ENCODE measurements at places on chromosomes 6 and 20.

DNA sequence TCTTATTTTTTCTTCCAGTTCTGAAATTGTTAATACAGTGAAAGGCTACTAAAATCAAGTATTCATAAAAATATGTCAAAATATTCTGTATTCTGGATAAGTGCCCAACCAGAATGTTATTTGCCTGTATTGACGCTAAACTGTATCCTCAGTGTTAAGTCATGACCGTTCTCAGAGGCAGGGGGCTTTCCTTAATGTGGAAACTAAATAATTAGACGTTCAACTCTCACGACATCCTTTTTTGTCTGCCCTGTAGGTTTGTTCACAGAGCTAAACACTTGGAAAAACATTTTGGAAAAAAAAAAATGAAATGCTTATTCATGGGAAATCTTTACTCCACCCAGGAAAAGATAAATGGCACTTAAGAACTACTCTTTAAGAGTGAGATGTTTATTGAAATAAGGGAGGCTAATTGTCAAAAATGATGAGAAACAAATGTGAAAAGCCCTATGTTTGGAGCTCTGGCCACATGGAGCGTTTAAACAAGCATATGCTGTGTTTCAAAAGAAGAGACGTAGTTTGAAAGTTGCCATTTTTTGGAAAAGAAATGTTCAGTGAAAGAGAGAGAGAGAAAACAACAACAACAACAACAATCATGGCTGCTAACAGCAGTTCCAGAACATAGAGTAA is 453.1 kb upstream of the MARCKS start:
- DNase-seq, result no peak

- no peak for DNase-seq
Measured at GRCh38 chr6:31782126-31782855, 5.2 kb upstream of the VWA7 start.

GRCh38 chr6:134623401-134623800 is 305.5 kb upstream of the SGK1 start:
- DNase-seq, result no peak

DNA sequence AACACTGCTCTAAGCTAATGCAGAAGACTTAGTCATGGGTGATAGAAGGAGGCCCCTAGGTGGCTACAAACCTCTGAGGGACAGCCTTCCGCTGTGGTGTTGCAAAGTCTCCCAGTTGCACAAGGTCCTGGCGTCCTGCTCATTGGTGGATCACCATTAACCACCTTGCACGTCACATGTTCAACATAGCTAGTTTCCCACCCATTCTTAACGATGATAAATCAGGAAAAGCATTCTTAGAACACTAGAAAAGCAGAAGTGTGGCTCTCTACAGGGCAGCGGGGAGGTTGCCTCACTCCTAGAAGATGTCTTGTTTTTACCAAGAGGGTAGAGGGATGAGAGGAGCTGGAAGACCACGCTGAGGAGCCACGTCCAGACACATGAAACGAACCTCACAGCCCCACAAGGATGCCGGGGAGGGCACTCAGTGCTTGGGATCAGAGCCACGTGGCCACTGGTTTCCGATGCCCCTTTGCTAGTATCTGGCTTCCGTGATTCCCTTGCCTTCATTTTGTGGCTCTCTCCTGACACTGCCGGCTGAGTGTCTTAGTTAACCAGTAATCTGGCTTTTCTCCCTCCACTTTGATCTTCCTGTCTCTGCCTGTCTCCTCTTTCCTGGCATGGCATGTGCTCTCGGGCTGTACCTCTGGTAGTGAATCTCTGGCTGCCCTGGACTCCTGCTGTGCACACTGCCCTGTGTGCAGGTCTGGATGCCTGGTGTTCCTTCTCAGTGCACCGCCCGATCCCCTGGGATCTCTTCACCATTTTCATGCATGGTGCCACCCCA is 91.4 kb upstream of the NEDD9 start:
- no peak for DNase-seq

DNA sequence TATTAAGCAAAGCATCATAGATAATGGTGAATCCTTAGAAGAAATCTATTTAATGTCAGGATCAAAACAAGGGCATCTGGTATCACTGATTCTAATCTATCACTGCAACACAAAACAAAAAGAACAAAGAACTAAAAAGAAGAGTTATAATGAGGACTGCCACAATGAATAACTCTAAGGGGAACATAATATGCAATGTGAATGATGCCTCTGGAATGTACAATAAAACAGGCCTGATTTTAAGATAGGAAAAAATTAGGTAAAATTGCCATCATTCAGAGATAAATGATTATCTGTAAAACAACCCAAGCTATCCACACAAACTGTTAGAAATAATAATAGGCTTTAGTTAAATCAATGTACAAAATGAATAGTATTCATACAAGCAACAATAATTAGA is 936.7 kb upstream of the CITED2 start:
- DNase-seq, result no peak

DNA sequence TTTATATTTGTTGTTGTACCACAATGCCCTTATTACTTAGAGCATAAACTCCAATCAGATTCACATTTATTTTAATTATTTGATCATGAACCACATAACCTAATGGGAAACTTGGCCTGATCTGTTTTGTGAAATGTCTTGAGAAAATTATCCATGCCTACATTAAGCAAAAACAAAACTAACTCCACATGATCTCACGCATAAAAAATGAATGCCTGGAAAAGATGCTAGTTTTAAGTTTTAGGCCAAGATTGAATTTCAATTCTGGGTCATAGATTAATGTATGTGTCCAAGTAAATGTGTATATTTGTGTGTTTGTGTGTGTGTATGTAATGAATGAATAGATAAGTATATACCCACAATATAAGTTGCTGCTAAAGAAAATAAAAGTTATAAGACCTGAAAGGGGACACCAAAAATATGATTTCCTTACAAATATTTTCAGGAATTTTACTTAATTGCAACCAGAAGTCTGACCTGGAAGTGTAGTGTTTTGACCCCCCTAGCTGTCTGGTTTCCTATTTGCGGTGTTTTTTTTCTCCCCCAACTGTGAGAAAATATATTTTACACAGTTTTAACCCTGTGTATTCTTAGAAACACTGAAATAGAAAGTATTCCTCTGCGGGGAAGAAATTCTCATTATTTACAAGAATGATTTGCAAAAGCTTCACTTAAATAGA is 97.2 kb downstream of the JAG1 start:
- no peak for DNase-seq

DNA sequence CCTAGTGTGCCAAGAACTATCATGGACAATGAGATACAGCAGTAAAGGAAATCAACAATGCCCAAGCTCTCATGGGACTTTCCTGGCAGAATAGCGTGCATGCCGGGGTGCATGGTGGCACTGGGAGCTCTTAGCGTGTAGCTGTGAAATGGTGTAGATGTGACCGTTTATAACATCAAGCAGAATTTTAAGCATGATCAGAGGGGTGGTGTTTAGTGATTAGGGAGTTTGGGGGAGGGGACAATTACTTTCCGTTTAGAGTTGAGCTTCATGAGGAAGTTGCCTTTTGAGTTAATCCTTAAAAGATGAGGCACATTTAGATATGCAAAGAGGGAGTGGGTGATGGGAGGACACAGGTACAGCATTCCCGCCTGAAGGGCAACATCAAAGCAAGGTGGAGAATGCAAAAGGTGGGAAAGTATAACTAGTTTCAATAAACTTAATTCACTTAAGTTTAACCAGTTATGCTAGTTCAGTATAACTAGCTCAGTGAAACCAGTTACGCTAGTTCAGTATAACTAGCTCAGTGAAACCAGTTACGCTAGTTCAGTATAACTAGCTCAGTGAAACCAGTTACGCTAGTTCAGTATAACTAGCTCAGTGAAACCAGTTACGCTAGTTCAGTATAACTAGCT is 661.6 kb downstream of the QKI start:
- DNase-seq, result no peak

DNA sequence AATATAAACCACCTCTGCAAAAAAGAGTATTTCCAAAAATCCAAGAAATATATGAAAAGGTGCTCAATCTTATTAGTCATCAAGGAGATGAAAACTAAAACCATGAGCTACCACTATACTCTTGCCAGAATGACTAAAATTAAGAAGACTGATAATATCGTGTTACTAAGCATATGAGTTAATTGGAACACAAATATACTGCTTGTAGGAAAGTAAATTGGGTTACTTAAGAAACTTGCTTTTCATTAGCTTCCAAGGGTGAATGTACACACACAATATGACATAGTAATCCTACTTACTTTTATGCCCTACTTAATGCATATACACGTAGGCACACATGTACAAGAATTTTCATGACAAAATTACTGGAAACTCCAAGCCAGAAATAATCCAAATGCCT is 3.4 kb downstream of the THEMIS start:
- DNase-seq, result no peak

DNA sequence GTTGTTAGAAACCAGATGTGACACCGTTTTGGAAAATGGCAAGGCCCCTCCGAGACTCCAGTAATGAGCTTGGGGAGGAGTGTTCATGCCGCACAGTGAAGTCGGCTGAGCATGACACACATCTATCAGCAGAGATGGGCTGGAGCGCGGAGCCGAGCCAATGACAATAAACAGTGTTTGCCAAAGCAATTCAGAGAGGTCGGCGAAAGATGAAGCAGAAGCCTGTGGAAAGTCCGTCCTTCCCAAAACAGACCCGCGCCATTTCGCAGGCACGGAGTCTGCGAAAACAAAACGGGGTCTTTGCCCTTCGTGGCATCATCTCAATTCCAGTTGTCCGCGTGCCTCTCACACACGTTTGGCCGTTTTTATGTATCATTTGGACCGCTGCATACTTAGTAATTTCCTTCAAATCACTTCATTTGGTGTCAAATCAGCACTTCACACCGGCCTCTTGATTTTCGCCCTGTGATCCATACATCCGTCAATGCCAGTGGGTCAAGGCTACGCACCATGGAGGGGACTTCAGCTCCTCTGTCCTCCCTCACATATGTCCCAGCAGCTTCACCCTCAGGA is 71.3 kb downstream of the SULF2 start:
- DNase-seq, result no peak

DNA sequence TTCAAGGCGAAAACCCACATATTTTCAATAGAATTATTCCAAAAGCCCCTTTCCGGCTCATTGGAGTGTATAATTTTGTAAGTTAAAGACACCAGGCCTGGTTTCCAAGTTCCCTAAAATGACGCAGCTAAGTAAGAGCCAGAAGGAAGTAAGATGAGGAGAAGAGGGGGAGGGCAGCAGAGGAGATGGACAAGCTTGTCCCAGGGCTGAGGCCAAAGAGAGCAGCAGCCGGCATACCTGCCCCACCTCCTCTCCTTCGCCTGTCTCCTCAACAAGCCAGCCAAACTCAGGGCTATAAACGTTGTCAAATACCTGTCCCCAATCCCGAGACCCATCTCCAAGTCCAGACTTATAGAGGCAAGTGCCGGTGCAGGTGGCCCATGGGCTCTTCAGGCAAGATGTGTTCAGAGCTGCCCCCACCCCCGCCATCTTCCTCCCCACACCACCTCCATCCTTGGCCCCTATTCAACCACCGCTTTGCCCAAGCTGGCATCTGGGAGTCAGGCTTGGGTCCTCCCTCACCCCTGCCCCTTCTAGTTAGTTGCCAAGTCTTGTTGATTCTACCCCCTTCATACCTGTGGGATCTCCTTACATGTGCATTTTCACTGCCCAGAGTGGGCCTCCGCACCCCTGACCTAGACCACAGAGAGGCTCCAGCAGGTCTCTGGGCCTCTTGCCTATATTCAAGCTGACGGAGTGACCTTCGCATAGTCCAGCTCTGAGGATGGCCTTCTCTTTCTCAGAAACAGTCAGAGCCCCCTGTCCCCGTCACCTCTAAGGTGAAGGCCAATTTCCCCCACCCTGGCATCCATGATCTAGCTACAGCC is 75.7 kb upstream of the SIRPA start:
- no peak for DNase-seq

DNA sequence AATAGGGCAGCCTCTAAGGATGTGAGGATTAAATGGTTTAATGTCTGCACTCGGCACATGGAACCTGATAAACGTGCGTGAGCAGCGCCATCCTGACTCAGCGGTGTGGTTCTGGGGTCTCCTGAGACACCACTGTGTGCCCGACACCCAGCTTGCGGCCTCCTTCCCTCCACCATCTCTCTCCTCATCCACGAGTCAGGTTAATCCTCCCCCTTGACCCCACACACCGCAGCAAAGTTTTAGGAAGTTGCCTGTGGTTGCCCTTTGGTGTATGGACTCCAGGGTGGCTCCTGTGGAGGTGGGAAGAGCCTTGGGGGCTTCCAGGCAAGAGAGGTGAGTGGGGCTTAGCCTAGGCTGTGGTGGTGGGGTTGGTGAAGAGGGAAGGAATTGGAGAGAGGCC is 68.2 kb downstream of the PHACTR3 start:
- no peak for DNase-seq

DNA sequence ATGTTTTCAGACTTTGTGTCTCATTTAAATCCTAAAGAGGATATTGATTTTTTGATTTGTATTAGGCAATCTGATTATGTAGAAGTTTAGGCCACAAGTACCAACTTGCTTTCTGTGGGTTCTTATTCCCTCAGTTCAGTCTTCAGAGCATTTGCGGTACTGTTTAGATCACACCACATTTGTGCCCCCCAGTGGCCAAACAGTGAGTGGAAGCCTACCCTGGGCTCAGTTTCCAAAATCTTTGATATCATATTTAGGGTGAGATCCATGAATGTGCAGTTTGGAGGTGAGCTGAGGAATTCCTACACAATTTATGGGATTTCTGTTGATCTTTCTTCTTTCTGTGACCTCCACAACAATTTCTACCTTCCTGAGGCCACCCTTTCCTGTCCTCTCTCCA is 92.3 kb upstream of the FUT9 start:
- DNase-seq, result no peak

DNA sequence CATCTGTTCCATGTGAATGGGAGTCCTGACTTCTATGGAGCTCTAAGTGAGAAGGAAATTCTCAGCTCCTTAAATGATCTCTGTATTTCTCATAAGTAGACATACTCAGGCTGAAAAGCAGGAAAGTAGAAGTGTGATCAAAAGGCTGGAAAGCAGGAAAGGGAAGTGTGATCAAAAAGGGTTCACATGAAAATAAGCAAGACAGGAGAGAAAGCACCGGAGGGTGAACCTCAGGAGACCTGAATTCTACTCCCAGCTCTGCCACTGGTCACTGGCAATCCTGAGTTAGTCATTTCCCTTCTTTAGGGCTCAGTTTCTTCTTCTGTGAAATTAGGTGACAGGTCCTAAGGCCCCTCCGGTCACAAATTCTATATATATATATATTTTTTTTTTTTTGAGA is 55.5 kb upstream of the TRERF1 start:
- DNase-seq, result no peak

DNA sequence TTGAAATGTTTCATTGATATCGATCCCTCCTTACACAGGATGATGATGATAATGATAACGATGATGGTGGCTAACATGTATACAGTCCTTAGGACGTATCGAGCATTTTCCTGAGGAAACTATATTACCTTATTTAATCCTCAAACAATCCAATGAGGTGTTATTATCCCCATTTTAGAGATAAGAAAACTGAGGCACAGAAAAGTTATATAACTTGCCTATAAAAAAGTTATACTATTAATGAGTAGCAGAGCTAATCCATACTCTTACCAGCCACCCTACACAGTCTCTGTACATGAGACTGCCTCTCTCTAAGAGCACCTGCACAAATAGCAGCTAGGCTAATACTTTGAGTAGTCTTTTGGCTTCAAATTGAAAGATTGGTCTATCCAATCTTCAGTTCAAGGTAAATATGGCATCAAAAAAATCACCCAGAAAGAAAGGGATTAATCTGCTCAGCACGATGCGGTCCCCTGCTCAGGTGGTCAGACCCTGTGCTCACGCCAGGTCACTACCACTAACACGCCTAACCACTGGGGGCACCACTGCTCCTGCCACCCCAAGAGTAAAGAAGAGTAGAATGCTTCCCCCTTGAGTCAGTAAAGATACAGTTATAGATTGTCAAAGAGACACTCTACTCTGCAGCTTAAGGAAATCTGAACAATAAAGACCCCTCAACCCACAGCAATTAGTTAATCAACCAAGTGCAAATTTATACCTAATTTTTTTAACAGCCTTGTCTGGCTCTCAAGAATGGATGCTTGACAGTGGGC is 15.0 kb downstream of the GABBR1 start:
- DNase-seq, result no peak
